ENCODE measurements at places on chromosomes 12 and 14.

DNA sequence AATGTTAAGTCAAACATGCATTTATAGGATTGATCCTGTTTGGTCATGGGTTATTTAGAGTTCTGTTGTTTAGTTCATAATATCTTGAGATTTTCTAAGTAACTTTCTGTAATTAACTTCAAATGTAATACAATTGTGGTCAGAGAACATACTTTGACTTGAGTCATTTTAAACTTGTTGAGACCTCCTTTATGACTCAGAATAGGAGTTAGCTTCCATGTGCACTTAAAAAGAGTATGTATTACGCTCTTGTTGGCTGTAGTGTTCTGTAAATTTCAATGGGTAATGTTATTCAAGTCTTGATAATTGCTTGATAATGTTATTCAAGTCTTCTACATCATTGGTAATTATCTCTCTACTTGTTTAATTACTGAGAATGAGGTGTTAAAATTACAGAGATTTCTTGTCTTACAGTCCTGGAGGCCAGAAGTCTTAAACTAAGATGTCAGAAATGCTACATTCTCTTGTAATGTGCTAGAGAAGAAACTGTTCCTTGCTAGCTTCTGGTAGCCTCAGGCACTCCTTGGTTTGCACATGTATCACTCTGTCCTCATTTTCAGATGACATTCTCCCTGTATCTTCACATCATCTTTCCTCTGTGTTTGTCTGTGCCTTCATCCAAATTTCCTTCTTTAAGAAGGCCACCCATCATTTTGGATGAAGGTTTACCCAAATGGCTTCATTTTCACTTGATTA is 197.3 kb downstream of the TMTC3 start:
- DNase-seq, result no peak

DNA sequence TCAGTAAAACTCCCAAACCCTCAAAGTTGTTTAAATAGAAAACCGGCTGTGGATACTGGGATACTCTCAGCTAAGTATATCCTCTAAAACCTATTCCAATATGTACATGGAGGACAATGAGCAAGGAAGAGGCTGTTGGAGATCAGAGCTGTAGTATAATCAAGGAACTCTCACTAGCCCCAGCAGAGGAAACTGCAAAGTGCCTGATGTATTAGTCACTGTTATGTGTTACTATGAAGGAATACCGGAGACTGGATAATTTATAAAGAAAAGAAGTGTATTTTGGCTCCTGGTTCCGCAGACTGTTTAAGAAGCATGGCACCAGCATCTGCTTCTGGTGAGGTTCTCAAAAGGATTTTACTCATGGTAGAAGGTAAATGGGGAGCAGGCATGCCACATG is 65.6 kb upstream of the RPL10L start:
- no peak for DNase-seq

- DNase-seq, result no peak
Measured at GRCh38 chr12:53585448-53586125, 40.6 kb downstream of the ATF7 start.

GRCh38 chr14:78690836-78691235 is 520.7 kb downstream of the NRXN3 start:
- no peak for DNase-seq

- DNase-seq, result no peak
Measured at GRCh38 chr12:110338754-110339153, 57.7 kb downstream of the ATP2A2 start.

DNA sequence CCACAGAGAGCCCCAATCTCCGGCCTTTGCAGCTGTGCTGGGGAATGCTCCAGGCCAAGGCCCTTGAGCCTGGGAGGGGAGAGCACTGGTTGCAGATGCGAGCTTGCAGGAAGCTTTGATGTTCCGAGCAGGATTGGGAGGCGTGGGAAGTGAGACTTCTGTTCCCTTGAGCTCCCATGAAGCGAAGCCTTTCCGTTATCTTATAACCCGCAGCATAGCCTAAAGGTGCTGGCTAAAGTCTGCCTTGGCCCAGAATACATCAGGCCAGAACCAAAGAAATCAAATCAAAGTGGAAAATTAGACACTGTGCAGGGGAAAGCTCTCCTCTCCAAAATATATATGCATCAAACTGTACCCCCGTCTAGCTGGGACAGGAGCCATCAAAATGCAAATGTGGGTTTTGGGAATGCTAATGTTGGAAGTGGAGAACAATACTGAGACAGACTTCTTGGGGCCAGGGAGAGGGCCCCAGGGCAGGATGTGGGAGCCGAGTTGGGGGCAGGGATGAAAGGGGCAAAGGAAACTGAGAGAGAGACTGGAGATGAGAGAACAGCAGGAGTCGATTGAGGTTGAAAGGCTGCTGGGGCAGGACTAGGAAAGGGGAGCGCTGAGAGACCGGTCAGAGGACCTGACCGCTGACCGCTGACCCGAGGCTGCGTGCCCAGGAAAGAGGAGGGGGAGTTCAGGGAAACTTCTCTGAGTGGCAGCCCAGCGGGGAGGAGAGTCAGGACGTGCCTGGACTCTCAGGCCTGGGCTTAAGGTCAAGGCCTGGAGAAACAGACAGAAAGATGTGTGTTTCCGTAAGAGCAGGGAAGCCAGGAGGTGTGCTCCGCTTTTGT is 152.2 kb upstream of the PARP11 start:
- no peak for DNase-seq

DNA sequence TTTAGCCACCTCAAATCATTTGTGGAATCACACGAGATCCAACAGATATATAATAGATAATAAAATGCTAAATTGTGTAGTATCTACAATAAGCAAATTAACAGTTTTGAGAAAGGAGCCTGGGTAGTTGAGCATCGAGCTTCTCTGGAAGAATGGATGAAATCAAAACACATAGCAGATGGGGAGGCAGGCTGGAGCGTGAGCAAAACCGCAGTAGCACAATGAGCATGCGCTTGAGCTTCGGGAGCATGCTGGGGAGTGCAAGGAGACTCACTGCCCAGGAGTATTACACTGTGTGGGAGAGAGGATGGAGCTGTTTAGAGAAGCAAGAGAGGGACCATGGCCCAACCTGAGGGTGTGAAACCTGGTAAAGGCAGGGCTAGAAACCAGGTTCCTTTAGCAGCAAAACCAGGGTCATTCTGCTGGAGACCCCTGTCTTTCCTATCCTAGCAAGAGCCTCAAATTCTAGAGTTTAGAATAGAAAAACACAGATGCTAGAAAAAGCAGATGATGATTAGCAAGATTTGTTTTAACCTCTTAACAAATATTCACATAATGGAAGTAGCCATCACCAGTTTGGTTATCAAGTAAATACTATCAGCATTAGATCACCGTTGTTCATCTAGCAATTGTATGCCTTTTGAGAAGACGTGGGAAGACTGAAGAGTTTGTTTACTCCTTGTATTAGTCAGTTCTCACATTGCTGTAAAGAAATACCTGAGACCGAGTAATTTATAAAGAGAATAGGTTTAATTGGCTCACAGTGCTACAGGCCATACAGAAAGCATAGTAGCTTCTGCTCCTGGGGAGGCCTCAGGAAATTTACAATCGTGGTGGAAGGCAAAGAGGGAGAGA is 484.8 kb downstream of the EGLN3 start:
- no peak for DNase-seq

GRCh38 chr14:30994681-30995620 is 30.5 kb upstream of the AP4S1 start:
- no peak for DNase-seq

GRCh38 chr14:64953310-64953654 is 10.7 kb upstream of the GPX2 start:
- no peak for DNase-seq

DNA sequence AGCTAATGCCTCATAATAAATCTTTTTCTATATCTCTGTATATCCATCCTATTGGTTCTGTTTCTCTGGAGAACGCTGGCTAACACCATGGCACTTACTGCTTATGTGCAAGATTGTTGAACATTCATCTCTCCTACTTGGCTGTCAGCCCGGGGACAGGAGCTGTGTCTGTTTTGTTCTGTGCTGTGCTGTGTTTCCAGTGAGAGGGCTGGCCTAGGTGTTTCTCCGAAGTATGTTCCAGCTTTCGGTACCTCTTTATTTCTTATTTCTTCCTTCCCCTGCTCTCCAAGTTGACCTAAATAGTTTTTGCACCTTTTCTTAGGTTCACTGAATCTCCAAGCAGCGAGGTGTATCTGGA is 18.8 kb upstream of the NR4A1 start:
- no peak for DNase-seq

- DNase-seq, result no peak
Measured at GRCh38 chr14:104979758-104980610, 1.8 kb upstream of the AHNAK2 start.

DNA sequence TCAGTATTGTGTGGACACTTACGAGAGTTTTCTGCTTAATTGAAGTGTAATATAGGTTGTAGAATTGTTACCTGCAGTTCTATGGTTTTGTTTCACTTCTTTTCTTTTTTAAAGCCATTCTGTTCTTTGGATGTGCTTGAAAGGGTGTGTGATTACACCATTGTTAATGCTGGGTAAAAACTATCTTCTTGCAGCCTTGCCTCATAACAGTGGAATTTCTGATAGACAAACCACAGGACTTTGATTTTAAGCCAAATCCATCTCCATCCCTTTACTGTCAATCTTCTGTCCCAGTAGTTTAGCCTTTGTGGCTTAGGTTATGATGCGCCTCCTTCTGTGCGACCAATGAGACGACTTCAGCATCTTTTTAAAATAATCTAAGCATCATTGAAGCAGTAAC is 182.3 kb downstream of the PELI2 start:
- no peak for DNase-seq

DNA sequence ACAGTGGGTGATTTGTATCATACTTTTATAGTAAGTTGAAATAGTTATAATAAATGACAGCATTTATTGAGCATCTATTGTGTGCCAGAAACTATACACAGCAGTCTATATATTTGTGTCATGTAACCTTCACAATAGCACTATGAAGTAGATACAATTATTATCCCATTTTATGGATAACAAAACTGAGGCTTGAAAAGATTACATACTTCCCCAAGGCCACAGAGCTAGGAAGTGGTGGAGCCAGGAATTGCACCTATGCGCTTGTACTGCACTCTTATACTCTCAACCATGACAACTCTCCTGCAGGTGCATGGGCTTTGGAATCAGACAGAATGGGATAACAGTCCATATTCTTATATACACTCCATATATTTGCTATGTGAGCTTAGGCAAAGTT is 110.6 kb upstream of the SOX5 start:
- DNase-seq, result no peak

DNA sequence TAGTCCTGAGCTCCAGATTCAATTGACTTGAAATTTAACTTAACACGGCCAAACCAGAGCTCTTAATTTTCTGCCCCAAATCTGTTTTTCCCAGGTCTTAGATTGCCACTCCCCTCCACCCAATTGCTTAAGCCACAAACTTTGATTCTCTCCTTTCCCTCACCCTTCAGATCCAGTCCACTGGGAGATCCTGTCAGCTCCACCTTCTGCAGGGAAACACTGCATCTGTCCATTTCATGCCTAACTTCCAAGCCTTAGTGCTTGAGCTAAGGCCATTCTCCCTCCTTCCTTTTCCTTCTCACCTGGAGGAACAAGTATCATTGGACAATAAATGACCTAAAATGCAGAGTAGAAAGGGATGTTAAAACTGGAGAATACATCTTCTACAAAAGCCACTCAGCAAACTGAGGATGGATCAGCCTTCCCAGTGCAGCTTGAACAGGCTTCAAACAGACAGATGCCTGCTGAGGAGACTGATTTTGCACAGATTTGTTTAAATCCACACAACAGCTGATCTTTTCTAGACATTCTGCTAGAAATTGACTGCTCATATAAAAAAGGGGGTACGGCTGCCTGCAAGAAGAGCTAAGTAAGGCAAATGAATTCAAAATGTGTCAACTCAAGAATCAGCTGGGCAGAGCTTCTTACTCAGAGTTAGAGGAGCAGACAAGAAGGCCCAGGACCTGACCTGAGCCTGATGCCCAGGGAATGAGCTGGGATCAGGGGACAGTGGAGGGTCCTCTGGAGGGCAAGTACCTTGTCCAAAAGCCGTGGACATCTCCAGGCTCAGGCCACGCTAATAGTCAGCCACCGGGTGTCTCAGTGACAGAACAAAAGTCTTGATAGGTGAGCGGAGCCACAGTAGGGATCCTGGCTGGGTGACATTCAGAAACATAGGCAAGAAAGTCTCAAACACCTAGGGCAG is 81.3 kb upstream of the RIC8B start:
- no peak for DNase-seq

- no peak for DNase-seq
Measured at GRCh38 chr12:71183846-71184245, 26.0 kb upstream of the TSPAN8 start.

DNA sequence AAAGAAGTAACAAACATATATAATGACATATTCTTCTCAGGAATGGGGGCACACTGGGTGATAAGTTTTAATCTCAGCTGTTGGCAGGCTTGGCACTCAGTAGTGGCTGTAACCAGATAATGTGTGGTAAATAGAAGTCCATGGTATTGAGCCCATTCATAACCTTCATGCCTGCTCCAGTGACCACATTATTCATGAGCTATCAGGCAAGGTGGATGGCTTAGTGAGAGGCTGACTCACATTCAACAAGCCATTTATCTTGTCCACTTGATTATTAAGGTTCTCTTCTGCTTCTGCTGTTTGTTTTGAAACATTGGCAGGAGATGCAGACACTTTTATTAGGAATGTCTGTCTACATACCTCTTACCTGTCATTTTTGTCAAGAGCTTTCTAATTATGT is 950.4 kb upstream of the LRFN5 start:
- no peak for DNase-seq

DNA sequence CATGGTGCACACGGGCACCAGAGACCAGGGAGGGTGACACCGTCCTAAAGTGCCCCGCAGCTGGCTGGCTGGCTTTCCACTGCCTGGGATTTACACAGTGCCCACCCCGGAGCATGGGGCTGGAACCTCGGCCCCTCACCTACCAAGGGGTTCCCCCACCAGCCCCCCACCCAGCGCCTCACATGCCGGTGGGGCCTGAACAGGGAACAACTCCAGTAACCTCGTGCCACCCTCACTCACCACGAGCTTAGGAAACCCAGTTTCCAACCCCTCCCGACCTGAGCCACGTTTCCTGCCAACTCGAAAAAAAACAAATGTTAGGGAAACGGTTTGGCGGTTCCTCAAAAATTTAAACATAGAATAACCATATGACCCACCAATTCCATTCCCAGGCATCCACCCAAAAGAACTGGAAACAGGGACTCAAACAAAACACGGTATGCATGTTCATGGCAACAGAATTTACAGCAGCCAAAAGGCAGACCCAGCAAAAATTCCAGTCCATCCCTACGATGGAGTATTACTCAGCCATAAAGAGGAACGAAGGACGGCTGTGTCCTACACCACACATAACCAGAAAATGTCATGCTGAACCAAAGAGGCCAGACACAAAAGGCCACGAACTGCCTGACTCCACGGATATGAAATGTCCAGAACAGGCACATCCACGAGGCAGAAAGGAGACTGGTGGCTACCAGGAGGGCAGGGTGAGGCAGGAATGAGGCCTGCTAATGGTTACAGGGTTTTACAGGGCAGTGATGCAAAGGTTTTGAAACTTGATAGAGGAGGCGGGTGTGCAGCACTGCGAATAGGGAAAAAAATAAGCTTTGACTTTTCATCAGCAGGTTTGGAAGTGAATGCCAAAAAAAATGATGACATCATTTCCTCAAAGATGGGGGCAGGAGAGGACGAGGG is 68.9 kb downstream of the NCOR2 start:
- DNase-seq, result no peak

GRCh38 chr12:53709671-53710070 is 17.6 kb downstream of the CALCOCO1 start:
- no peak for DNase-seq

- no peak for DNase-seq
Measured at GRCh38 chr14:53845813-53846693, 110.6 kb downstream of the BMP4 start.

GRCh38 chr14:96001866-96002497 is 37.2 kb upstream of the C14orf132 start:
- no peak for DNase-seq

GRCh38 chr12:52442600-52443061 is 8.5 kb upstream of the KRT75 start:
- no peak for DNase-seq

Measured in stimulated activated naive CD4-positive, alpha-beta T cell (primary cell).